ENCODE measurements at places on chromosomes 16 and 17.

GRCh38 chr17:44781551-44782325 is 22.9 kb downstream of the ADAM11 start:
- DNase-seq: no peak

GRCh38 chr16:72837846-72838585 is 209.9 kb downstream of the ZFHX3 start:
- no peak for DNase-seq

GRCh38 chr16:624526-625070 is 6.2 kb upstream of the WFIKKN1 start:
- DNase-seq: no peak

GRCh38 chr17:63653050-63653449 is 30.8 kb downstream of the MAP3K3 start:
- no peak for DNase-seq

GRCh38 chr16:22031483-22032083 is 23.7 kb downstream of the MOSMO start:
- DNase-seq: no peak

GRCh38 chr17:16534236-16534635 is 34.8 kb downstream of the ZNF287 start:
- DNase-seq: no peak

DNA sequence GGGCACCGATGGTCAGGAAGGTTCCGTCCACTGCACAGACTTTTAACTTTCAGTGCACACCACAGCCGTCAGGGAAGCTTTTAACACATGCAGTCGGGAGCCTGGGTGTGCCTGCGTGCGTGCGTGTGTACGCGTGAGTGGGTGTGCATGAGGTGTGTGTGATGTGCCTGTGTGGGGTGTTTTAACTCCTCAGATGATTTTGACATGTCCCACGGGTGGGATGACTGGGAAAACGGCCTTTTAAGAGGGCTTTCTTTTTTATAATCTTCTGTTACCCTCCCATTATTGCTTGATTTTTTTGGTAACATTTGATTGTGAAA is 152.7 kb upstream of the CHMP6 start:
- no peak for DNase-seq

DNA sequence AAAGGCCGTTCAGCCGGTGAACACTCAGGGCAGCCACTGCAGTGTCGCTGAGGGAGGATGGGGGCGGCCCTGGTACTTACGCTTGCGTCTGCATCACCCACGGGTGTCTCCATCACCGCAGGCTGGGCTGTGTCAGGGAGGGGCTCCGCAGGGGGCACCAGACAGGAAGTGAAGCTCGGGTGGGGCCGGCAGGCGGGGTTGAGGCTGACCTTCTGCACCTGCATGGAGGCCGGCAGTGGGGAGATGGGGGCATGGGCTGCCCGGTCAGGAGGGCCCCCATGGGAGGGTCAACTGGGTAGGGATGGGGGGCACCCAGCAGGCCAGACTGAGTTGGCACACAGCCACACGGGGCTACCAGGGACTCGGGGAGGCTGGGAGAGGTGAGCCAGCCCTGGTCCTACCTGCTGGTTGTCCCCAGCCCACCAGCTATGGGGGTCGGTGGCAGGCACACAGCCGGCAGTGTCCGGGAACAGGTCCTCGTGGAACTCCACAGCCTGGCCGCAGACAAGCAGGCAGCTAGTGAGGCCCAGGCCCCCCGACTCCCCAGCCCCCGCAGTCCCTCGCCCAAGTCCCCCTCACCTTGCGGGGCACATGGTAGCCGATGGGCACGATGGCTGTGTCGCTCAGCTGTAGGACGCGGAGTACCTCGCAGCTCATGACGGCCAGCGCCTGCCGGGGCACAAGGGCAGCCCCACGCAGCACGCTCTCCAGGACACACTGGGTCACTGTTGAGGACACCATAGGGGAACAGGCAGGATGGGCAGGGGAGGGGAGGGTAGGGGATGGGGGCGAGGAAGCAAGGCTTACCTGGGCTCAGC is 7.2 kb upstream of the VASN start:
- no peak for DNase-seq

GRCh38 chr17:61551255-61551742 is 39.7 kb downstream of the NACA2 start:
- no peak for DNase-seq

DNA sequence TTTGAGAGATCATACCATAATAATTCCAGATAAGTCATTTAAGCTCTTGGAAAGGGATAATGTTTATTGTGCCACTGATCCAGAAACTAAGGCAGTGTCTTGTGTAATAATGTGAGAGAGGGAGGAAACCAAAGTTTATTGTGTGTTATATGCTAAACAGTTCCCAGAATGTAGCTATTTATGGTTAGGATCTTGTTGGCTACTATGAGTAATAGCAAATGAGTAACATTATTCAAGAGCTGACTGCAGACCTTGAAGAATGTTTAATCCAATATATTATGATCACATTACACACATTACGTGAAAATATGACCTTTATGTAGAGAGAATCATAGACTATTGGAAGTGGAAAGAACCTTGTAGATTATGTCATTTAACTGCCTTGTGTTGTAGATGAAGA is 139.5 kb downstream of the BCAS3 start:
- DNase-seq: no peak
